ENCODE measurements at places on chromosomes 12 and 14. TPM values are rescaled to one million over a fixed set of nuclear protein-coding genes. Genes with fewer than 3 reads are reported as not detected.

Gene SYT10
- polyA plus RNA-seq = 0.06 TPM

Gene SSTR1
- polyA plus RNA-seq = 0.06 TPM

Gene ADGRD1
- polyA plus RNA-seq = 37.3 TPM

Gene SOCS4
- not detected for polyA plus RNA-seq

Gene P2RX2
- polyA plus RNA-seq = not detected

Gene ZNF891
- 1.9 TPM for polyA plus RNA-seq

Gene ASCL1
- not detected for polyA plus RNA-seq

GRCh38 chr14:20676072-20676471, 8.3 kb upstream of the RNASE4 start:
- DNase-seq = no peak

DNA sequence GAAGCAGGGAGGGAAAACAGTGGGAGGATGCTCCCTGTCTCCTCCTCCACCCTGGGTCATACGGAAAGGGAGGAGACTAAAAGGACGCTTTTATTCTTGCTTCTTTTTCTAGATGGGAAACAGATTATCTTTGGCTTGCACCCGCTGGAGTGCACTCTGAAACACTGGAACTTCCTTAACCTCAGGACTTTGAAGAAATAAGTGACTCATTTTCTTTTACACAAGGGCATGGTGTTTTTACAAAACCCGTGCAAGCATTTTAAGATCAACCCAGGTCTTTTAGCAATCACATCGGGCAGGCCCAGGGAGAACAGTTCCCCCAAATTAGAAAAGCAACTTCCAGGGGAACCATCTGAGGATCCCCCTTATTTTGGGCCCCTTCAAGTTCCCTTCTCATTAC, 80.9 kb upstream of the TSPAN11 start:
- no peak for DNase-seq

DNA sequence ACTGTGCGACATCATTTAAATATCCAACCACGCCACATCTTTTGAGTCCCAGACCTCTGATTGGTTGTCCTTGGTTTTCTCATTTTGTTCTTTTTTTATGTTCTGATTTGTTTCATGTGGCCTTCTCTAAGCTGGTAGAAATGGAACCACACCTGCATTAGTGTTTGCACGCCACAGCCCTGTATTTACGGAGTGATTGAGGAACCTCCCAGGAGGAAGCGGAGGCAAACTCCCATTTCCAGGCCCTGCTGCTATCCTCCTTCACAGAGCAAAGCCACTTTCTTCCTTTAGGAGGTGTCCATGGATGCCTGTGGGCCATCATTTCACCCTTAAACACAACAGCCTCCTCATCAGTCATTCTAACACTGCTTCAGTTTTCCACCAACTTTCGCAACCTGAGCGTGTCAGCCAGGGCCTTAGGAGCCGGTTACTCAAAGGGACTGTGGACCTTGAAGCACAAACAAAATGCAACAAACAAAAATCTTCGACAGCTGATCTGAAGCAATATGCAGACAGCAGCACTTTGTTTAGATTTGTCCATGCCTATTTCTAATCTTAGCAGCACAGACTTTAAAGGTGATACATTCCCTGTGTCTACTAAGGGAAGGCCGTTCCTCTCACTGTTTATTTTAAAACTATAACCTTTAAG, 1258.1 kb upstream of the TMEM132C start:
- no peak for DNase-seq

GRCh38 chr12:87051621-87052020, 795.4 kb upstream of the MGAT4C start:
- peak; percentile 6 for DNase-seq

GRCh38 chr14:37977481-37977880, 230.2 kb upstream of the SSTR1 start:
- no peak for DNase-seq

DNA sequence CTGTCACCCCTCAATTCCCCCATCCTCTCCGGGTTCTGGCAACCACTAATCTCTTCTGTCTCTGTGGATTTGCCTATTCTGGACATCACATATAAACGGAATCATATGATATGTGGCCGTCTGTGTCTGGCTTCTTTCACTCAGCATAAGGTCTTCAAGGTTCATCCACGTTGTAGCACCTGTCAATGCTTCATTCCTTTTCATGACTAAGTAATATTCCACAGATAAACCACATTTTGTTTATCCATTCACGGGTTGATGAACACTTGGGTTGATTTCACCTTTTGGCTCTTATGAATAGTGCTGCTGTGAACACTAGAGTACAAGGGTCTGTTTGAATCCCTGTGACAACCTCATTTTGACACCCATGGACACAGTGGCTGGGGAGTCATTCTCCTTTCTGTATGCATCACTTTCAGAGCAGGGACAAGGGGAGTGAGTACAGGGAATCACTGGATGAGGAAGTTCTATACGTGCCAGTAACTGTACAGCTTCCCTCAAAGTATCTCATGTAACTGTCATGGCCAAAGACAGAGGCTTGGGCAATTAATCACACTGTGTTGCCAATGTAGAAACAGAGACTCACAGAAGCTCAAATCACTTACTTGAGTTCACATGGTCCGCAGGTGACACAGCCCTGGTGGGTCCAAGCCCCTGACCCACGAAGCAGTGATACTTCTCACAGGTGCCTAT, 10.9 kb upstream of the TESC start:
- DNase-seq = no peak

- DNase-seq = no peak
Observed at GRCh38 chr12:56198836-56199235, 9.6 kb upstream of the SMARCC2 start.

DNA sequence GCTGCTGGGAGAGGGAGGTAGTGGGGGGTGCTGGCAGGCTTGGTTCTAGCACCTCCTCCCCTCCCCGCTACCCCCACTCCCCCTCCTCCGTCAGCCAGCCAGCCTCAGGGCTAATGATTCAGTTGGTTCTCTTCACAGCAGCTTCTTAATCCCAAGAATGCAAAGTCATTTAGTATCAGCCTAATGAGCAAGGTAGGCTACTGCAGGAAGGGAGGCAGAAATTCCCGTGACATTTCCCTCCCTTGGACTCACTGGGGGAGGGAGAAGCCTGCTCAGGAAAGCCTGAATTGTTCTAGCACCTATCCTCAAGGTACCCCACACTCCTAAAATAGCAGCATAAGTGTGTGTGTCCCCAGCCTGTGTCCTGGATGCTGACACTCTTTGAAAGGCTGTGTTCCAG, 29.8 kb downstream of the ITPK1 start:
- DNase-seq = no peak

- no peak for DNase-seq
Observed at GRCh38 chr12:92063641-92064040, 82.0 kb downstream of the BTG1 start.

DNA sequence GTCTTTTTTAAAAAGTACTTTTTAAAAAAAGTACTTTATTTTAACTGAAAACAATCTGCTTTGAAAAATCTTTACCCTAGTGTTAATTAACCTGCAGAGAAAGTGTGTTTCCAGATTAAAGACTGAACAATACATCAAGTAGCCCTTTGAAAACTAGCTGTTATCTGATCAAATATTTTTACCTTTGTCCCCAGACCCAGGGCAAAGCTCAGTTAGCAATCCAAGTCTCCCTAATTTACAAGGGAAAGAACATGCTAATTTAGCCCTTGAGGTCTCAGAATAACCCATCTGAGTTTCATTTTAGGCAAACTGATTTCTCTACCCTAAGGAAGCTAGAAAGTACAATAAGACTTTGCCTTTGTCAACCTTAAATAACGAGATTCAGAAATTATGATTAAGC, 91.2 kb downstream of the PPM1H start:
- no peak for DNase-seq

DNA sequence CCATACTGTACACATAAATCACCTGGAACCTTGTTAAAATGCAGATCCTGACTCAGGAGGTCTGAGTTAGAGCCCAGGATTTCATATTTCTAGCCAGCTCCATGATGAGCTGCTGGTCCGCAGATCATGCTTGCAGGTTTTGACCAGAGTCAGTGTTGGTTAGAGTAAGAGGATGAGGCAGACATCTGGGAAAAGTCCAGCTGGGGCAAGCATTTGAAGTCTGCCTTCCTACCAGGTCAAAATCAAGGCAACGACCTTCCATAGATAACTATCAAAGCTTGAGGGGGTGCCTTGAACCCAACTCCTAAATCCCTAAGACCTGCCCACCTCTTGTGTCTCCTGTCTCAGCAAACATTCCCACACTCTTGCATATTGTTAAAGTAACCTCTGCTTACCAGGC, 9.2 kb downstream of the OAS2 start:
- no peak for DNase-seq

DNA sequence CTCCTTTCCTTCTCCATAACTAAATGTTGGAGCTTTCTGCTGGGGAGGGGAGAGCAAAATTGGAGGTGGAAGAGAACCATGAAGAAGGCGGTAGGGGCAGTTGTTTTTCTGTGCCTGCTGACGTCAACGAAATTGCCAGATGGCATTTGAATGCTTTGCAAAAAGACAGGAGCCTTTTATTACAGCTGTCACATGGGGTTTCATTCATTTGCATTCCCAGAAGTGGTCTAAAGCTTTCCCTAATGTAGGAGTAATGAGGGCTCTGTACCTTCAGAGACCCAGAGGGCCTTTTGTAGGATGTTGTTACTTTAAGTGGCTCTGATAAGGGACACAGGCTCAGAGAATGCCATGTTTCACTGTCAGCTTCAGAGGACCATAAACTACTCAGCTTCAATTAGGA, 107.1 kb upstream of the SLCO1C1 start:
- DNase-seq = no peak

GRCh38 chr14:66610154-66610563, 102.2 kb downstream of the GPHN start:
- DNase-seq = no peak

DNA sequence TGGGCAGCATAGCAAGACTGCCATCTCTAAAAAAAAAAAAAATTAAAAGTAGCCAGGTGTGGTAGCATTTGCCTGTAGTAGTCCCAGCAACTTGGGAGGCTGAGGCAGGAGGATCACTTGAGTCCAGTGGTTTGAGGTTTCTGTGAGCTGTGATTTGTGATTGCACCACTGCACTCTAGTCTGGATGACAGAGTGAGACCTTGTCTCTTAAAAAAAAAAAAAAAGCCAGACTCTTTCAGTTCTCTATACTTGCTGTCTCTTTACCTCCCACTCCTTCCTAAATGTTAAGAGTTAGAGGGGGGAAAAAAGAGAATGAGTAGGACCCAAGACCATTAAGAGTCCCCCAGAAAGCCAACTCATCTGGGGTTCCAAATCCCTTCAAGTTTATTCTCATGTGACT, 17.8 kb downstream of the EIF2S1 start:
- DNase-seq = no peak

- DNase-seq = no peak
Observed at GRCh38 chr12:100395811-100396210, 38.9 kb downstream of the SLC17A8 start.

GRCh38 chr12:132904718-132905328, 17.4 kb upstream of the CHFR start:
- peak; percentile 80 for DNase-seq

- DNase-seq = no peak
Observed at GRCh38 chr14:59269466-59269865, 81.0 kb downstream of the DAAM1 start.

- no peak for DNase-seq
Observed at GRCh38 chr12:70520847-70521246, 116.4 kb downstream of the PTPRB start.
